ENCODE measurements at places on chromosomes 13 and 19. TPM values are rescaled to one million over a fixed set of nuclear protein-coding genes. Genes with fewer than 3 reads are reported as not detected.

GRCh38 chr19:54133312-54133956 is 4.1 kb upstream of the CNOT3 start:
- peak; percentile 31 for DNase-seq

- DNase-seq, result no peak
Observed at GRCh38 chr13:30884543-30884942, 21.5 kb upstream of the MEDAG start.

- no peak for DNase-seq
Observed at GRCh38 chr19:3183721-3184641, 1.7 kb upstream of the NCLN start.

DNA sequence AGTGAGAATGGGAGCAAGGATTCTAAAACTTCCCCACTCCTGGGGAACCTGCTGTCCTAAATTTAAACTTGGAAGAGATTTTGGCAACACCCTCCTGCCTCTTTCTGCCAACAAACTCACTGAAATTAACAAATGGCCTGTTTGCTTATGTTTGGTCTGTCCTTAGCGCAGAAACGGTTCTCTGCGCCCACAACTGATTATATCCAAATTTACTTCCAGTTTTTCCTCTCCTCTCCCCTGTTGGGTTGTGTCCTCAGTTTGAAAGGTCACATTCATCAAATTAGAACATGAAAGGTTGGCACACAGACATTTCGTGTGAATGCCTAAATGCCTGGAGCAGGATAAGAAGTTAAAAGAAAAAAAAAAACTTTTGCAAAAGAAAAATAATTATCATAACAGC is 56.4 kb upstream of the MRI1 start:
- DNase-seq, result peak; percentile 85

DNA sequence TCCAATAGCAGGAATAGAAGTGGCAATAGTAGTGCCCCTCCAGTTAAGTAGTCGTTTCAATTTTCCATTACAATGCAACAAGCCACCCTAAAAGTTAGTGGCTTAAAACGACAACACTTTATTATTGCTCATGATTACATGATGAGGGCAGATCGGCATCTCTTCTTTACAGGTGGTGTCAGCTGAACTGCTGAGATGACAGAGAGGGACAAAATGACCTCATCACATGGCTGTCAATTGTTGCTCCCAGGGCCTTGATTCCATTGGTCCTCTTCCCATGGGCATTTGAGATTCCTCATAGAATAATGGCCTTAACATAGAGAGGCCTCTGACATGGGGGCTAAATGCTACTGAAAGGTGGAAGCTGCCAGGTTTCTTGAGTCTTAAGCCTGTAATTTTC is 679.8 kb upstream of the KLHL1 start:
- no peak for DNase-seq

GRCh38 chr13:65907666-65908525 is 1322.2 kb downstream of the PCDH9 start:
- DNase-seq, result no peak

DNA sequence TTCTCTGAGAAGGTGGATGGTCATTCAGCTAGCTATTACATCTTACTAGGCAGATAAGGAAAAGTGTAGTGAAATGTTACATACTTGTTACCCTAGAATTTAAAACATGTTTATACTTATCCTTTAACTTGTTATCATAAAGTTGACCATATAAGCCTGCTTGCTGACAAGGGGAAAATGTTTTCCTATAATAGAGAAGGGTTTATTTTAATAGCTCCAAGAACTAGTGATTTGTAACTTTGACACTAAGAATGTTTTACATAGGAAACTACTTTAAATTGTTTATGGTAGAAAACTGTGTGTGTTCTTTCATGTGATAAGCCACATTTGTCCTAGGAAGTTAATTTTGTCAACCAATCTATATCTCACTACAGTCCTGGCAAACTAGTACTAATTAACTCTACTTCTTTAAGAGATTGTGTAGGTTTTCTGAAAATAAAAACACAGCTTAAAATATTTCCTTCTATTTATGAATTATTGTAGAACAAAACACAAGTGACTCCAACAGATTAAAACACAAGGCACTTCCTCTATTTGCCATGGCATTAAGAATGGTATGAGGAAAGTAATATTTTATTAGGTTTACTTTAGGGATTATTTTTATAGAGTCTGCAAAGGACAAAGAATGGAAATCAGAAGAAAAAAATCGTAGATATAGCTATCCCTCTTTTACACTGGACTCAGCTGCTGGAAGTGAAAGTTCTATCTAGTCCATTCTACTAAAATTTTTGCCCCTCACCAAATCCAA is 233.3 kb upstream of the NBEA start:
- no peak for DNase-seq

GRCh38 chr13:45224176-45224575 is 23.3 kb upstream of the KCTD4 start:
- peak; percentile 55 for DNase-seq

The SOX1 gene
- total RNA-seq, result not detected

The MAMSTR gene
- total RNA-seq, result 1.0 TPM

The DCAF15 gene
- total RNA-seq, result 14.5 TPM

The PRSS57 gene
- not detected for total RNA-seq

The CCDC70 gene
- total RNA-seq, result 0.34 TPM
